Omental fat pad (tissue), 4 donors: ENCODE measurements at places on chromosomes 7 and 10. TPM values are rescaled to one million over a fixed set of nuclear protein-coding genes. Genes with fewer than 3 reads are reported as not detected.

Gene PWWP2B
- 14.4 TPM for total RNA-seq

Gene NOC3L
- total RNA-seq, result 42.9 TPM

Gene NPSR1
- total RNA-seq, result not detected

Gene SEMA3D
- 5.2 TPM for total RNA-seq

Gene GNA12
- 28.0 TPM for total RNA-seq

Gene ZNF33A
- 25.1 TPM for total RNA-seq

Gene NUB1
- total RNA-seq, result 48.6 TPM

Gene SEMA4G
- 0.72 TPM for total RNA-seq
